ENCODE measurements at places on chromosomes 5 and 9.

GRCh38 chr5:87653242-87653641 is 240.5 kb upstream of the CCNH start:
- no peak for DNase-seq

DNA sequence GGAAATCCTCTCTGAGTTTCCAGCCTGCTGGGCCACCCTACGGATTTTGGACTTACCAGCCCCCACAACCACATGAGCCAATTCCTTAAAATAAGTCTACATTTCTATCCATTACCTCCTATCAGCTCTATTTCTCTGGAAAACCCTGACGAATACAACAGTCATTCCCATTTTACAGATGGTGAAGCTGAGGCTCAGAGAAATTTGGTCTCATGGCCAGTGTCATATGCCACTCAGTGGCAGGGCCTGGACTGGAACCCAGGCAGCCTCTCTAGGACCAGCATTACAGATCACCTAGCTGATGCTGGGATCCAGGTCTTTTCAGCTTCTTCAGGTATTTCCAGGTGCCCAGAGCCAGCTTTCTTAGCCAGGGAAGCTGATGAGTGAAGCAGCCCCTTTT is 45.0 kb upstream of the SH3PXD2B start:
- DNase-seq = no peak

- DNase-seq = no peak
Observed at GRCh38 chr9:96883922-96884321, 29.6 kb upstream of the ZNF782 start.

DNA sequence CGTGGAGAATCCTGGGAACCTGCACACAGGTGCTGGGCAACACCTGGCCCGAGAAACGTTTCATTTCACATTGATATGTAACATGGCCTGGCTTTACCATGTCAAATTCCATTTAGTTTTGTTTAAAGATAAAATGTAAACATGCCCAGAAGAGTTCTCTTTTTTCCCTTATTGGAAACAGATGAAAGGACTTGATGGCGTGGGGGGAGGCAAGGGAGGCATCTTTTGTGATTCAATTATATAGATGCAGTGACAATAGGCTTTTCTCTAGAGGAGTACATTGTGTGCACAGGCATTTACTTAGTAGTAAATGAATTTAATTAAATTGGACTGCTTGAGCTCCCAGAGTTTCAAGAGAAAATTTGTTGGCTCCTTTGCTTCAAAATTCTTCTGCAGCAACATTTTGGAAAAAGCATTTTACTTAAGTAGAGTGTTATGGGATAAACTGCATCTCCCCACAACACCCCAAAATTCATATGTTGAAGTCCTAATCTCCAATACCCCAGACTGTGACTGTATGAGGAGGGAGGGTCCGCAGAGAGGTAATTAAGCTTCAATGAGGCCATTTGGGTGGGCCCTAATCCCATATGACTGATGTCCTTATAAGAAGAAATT is 254.3 kb upstream of the NFIL3 start:
- DNase-seq = no peak

DNA sequence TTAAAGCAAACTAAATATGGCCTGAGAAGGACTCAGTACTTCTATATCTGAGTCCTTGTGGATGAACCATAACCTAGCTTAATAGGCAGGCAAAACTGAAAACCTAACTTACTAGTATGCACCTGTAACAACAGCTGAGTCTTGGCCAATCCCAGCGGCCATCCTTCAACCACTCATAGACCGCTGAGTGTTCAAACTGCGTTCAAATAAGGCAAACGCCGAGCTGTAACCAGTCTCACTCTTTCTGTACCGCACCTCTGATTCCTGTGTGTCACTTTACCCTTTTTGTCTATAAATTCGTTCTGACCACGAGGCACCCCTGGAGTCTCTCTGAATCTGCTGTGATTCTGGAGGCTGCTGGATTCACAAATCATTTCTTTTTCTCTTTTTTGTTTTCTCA is 170.5 kb downstream of the COL23A1 start:
- no peak for DNase-seq

- DNase-seq = no peak
Observed at GRCh38 chr5:115267617-115268016, 4.9 kb upstream of the PGGT1B start.

- DNase-seq = no peak
Observed at GRCh38 chr5:141641634-141642267, 5.0 kb downstream of the RELL2 start.

DNA sequence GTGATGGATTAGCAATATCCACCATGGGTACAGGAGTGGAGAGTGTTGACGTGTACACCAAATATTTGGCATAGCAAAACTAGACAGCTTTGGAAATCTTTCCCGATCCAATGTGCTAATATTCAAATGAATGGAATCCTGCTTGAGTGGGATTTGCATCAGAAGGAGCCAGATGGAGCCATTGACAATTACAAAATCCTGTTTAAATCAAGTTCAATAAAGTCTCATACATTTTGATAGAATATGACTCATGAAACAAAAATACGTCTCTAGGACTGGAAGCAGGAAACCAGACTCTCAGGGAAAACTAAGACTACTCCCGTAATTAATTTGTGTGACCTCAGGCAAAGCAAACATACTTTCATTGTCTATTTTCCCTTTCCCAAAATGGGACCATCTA is 13.0 kb downstream of the TNC start:
- DNase-seq = no peak

DNA sequence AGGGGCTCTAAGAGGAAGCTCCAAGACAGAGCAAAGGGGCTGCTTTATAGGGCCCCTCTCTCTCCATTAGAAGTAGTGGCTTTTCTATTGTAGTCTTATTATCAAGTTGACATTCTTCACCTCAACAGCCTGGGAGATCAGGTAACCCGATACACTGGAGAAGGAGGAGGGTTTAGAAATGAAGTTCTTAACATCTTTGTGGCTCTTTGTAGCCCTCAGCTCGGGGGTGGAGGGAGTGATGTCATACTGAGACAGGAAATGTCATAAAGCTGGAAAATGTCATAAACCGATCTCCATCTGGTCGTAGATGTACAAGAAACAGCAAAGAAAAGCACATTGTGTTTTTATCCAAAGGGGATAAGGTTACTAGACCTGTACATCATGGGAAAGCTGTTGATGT is 17.9 kb downstream of the PDZD2 start:
- no peak for DNase-seq

Data from hematopoietic multipotent progenitor cell (in vitro differentiated cells).